NCI-H774 (cell line): ENCODE measurements at places on chromosomes 11 and 22.

- DNase-seq = no peak
Measured at GRCh38 chr11:3200388-3201111, 18.1 kb downstream of the MRGPRG start.

DNA sequence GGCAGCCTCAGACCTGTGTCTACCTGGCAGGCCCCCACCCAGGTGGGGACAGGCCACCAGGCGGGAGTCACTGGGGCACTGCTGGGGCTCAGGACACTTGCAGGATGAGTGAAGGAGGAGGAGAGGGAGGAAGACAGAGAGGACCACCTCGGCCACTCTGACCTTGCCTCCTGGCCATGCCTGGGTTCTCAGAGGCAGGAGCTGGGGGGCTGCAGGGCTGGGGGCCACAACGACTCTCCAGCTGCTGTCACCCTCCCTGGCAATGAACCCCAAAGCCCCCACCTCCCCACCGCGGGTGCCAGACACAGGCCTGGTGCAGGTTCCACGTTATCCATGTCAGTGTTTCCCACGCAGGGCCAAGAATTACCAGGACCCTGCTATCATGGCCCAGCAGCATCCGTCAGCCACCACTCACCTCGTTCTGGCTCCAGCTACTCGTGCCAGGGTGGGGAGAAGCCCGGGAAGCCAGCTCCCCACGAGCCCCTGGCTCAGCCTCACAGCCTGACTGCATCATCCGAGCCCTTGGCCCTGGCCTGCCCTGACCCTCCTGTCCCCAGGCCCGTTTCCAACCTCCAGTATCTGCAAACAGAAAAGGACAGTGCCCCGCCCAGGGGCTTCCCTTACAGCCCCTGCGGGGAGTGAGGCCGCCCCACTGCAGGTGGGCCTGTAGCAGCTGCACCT is 62.4 kb downstream of the BRD1 start:
- no peak for DNase-seq

DNA sequence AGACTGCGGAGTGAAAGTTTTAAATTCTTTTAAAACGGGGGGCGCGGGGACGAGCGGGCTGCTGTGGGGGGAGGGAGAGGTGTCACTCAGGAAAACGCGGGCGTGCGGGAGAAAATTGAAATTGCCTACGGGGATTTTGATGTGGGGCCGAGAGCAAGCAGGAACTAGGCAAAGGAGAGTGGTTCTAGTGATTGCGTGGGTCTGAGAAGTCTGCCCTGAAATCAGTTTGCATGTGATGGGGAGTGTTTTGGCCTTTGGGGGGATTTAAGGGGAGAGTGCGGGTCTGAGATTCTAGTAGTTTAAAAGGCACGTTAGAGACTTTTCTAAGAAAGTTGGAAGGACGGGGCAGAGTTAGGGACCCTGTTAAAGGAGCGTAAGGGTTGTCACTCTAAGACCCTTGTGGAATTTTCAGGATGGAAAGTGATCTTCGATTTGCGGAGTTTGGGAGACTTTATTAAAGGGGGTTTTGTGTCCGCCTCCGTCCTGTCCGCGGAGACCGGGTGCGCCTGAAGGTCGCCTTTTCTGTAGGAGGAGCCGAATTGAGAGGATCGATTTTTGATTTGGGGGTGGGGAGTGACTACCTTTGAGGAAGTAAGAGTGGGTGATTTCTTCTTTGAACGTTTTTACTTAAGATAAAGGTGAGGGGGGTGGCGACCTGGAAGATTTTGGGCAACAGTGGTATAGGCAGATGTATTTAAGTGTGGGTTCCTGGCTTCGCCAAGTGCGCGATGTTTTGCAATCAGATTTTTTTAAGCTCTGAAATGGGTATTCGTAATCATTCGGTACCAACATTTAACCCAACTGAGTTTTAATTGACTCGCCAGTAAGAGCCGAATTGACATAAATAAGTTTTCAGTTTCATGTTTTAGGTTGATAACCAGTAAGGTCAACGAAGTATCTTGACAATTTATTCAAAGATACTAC is 1.1 kb downstream of the EED start:
- no peak for DNase-seq

DNA sequence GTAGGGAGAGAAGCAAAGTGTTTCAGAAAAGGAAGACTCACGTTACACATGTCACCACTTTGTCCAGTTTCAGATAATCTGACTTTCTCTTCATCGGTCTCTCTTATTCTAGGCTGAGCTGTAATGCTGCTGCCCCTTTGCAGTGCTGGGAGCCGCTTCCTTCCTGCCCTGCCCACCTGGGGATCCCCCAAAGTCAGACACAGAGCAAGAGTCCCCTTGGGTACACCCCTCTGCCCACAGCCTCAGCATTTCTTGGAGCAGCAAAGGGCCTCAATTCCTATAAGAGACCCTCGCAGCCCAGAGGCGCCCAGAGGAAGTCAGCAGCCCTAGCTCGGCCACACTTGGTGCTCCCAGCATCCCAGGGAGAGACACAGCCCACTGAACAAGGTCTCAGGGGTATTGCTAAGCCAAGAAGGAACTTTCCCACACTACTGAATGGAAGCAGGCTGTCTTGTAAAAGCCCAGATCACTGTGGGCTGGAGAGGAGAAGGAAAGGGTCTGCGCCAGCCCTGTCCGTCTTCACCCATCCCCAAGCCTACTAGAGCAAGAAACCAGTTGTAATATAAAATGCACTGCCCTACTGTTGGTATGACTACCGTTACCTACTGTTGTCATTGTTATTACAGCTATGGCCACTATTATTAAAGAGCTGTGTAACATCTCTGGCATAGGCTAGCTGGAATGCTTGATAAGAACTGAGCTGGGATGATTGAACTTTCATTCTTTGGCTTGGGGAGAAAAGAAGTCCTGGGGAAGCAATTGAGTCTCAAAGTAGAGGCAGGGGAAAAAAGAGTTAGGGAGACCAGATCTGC is 31.2 kb upstream of the SMIM35 start:
- DNase-seq = no peak

DNA sequence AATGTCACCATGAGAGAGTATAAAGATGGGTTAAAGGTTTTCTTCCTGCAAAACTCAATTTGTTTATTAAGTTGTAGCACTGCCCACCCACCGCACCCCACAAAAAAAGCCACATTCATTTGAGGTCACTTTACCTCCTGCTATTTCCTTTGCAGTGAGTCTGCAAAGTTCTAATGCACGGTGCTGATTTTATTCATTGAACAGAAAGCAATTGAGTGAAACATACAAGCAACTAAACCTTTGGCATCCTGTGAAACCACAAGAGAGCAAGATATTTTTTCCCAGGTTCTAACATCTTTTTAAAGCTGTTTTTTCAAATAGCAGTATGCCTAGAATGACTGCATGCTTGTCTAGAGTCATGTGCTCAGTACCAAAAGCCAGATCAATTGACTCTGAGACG is 39.0 kb downstream of the RRAS2 start:
- DNase-seq = no peak
